ENCODE measurements at places on chromosomes 11 and 22. TPM values are rescaled to one million over a fixed set of nuclear protein-coding genes. Genes with fewer than 3 reads are reported as not detected.
A peak's percentile ranks its signal among the peaks of the same experiment; 100 is the strongest.

NDUFS8 gene
- 157 TPM for total RNA-seq

THRSP gene
- not detected for total RNA-seq

OR51D1 gene
- total RNA-seq: not detected

BEST1 gene
- 0.64 TPM for total RNA-seq

TYMP gene
- 33.0 TPM for total RNA-seq

OR2D2 gene
- total RNA-seq: 0.22 TPM

DRAP1 gene
- total RNA-seq: 47.3 TPM

SNX32 gene
- total RNA-seq: 3.8 TPM

IGSF22 gene
- total RNA-seq: 2.0 TPM

VSIG10L2 gene
- not detected for total RNA-seq

MOGAT2 gene
- total RNA-seq: 169 TPM

EXPH5 gene
- total RNA-seq: 51.8 TPM

NCF4 gene
- 6.3 TPM for total RNA-seq

HOATZ gene
- not detected for total RNA-seq

ABCG4 gene
- total RNA-seq: not detected

DNA sequence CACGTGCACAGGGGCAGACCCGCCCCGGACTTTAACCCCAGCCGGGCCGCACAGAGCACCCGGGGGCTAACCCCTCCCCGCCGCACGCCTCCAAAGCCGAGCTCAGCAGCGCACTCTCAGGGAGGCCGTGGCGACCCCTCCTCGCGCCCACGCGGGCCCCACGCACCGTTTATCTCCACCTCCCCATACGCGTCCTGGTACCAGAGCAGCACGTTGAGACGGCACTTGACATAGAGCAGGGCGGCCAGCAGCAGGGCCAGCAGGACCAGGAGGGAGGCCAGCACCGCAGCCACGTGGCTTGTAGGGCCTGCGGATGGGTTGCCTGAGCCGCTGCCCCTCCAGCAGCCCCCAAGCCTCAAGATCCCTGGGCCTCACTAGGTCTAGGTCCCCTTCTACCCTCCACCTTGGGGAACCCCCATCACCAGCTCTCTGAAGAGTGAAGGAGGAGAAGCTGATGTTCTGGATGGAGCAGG, 7.1 kb downstream of the SIGIRR start:
- DNase-seq: no peak

DNA sequence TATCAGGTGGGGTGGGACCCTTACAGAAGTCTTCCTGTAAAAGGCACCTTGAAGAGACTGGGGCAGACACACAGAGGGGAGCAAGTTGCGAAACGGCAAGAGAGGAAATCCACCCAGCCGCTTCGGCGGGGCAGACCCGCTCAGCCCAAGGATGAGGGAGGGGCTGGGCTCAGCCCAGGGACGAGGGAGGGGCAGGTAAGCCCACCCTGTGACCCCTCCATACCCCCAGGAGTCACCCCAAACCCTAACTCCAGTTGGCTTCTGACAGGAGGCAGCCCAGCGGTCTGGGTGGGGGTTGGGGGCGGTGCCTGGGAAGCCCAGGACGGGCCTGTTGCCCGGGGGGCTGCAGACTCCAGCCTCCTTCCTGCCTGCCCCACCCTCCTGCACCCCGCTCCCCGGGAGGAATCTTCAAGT, 965 bp downstream of the OSBPL5 start:
- DNase-seq: no peak

- DNase-seq: no peak
Measured at GRCh38 chr22:36795633-36796032, 19.7 kb upstream of the IFT27 start.

- no peak for DNase-seq
Measured at GRCh38 chr22:45235101-45235777, 5.5 kb downstream of the KIAA0930 start.

GRCh38 chr11:74937696-74938475, 11.0 kb downstream of the XRRA1 start:
- DNase-seq: no peak

DNA sequence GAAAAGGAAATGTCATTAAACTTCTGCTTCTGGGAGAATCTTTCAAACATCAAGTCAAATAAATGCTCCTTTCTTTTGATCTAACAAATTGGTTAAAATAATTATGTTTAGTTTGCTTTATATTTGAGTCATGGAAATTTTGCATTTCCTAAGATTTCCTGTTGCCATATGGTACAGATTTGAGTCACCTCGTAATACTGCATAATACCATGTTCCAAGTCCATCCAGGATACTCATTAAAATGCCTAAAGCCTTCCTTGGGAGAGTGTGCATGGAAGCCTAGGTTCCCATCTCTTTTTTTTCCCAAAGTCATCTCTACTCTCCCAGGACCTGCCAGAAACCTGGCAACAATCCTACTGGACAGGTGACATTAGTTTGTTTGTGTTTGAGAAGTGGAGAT, 4.2 kb downstream of the OR9I1 start:
- no peak for DNase-seq

DNA sequence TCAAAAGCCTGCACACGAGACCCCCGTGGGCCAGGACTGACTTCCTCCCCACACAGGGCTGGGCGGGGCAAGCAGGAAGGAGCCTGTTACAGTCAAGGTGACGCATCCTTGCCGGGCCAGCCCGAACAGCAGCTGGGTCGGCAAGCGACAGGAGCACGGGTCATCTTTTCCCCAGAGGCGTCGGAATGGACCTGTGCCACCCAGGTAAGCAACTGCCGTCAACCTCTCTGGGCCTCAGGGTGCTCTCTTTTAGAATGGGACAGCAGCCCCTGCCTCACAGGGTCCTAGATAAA, at the start of gene CYTH4:
Gene CYTH4 (plus strand): TSS at position 124 of the 293 bp plus-strand sequence. CDS start 62 bp downstream, at position 186.
- peak; percentile 78 for DNase-seq

GRCh38 chr22:29883775-29884097, 762 bp downstream of the MTMR3 start:
- no peak for DNase-seq

DNA sequence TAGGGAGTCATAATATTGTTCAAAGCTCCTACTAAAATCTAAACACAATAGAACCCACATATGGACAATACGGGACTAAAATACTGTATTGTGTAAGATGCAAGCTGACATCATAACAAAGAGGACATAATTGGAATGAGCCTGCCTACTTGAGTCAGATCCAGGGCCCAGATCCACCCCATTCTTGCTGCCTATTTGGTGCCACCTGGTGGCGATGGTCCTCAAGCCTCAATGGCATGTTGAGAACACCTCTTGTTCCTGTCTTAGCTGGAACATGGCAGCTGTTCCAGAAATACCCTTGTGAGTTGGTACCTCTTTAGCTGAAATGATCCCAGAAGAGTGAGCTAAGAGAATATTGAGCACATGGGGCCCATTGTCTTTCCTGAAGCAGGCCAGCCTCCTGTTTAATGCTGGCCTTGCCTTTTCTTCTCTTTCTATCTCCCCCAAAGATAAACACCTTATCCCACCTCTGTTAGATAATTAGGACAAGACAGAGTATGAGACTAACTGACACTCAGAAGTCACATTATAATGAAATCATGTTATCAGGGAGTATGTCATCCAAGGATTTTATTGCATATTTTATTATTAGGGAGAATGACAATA, 680.9 kb upstream of the ANO5 start:
- peak; percentile 64 for DNase-seq

DNA sequence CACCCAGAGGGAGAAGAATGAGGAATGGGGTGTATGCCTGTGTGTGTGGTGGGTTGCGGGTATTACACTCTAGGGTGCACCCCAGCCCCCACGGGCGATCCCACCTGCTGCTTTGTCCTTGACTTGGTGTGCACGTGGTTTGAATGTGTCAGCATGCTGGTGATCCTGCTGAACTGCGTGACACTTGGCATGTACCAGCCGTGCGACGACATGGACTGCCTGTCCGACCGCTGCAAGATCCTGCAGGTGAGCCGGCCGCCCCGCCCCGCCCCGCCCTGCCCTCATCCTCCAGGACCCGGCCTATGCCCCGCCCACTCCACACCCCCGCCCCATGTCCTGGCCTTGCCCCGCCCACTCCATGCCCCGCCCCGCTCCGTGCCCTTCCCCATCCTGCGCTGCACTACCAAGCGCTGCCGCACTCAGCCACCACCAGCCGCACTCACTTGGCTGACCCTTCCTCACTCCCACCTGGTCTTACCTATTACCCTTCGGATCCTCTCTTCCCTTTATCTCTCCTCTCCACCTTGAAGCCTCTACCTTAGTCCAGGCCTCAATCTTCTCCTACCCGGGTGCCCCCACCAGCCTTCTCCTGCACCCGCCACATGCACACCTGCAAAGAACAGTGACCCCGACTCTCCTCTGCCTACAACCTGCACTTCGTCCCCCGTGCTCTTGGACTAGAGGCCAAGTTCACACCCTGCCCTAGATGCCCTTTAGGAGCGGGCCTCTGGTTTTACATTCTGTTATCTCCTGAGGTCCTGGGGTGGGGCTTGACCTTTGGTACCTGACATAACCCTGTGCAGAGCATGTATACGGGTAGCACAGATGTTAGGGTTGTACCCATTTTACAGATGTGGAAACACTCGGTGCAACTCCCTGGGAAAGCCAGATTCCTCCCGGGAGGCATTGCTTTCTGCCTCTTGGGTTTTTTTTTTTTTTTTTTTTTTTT, 27.7 kb downstream of the CACNA1I start:
- DNase-seq: peak; percentile 85

DNA sequence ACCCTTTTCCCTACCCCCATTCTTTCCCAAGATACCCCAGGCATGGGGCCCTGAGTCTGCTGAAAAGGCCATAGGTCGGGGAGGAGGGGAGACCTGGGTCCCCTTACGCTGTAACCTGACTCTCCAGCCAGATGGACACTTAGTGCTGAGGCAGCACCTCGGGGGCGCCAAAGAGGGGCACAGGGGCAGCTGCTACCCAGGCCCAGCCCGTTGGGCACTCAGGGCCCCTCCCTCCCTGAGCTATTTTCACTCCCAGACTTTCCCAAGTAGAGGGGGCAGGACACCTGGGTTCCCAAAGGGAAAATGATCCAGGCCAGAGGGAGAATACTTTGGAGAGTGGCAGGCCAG, 933 bp downstream of the ACTN3 start:
- DNase-seq: no peak

DNA sequence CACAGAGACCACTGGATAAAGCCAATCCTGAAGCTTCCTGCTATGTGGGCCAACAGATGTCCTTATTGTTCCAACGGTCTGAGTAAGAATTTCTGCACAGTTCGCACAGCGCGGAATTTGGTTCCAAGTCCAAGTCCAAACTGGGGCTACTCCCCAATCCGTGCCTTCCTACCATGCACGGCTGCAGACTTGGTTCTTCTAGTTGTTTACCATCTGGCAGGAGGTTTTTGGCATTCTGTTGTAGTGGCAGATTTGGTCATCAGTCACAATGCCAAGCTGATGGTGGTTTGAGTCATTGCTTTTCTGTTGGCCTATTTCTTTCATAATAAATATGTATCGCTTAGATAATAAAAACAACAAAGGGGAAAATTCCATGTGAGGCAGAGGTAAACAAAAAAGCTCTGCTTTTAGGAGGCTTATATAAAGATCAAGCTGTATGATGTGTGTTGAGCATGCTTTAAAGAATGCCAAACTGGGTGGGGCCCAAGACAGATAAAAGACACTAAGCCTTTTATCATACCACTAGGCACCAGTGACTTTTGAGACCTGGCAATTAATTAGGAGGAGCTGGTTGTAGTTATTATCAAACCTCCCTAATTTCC, 52.5 kb upstream of the SYN3 start:
- no peak for DNase-seq

DNA sequence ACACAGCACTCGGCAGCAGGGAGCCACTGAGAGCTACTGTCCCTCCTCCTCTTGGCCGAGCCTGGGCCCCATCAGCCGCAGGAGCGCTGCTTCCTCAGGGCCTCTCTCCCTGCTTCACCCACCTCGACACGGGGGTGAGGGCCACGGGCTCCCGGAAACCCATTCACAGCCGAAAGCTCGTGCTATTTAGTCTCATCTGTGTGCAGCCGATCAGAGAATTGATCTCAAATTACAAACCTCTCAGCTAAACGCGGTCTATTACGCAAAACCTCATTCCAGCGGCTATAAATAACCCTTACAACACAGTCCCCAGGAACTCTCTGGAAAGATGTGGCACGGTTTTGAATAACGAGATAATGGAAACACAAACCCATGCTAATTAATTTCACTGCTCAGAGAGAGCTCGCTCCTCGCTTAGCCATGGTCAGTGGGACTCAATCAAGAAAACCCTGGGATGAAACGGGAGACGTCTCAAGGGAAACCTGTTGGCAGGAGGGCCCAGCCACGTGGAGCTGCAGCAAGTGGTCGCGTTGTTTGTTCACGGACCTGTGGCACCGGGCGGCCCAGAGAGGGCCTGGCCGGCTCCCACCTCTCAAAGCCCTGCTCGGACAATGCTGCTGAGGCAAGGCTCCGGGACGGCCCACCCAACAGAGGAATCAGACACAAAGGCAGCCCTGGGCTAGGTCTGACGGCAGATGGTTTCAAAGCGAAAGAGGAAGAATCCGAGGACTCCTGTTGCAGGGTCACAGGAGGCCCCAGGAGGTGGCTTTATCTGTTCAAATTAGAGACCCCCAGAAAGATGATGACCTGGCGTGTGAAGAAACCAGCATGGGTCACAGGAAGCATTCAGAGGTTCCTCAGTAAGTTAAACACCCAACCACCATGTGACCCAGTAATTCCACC, 210.5 kb downstream of the CTTN start:
- no peak for DNase-seq

GRCh38 chr22:19069451-19069850, 52.8 kb downstream of the DGCR2 start:
- DNase-seq: no peak

- no peak for DNase-seq
Measured at GRCh38 chr11:134164490-134165370, 59.0 kb downstream of the NCAPD3 start.

DNA sequence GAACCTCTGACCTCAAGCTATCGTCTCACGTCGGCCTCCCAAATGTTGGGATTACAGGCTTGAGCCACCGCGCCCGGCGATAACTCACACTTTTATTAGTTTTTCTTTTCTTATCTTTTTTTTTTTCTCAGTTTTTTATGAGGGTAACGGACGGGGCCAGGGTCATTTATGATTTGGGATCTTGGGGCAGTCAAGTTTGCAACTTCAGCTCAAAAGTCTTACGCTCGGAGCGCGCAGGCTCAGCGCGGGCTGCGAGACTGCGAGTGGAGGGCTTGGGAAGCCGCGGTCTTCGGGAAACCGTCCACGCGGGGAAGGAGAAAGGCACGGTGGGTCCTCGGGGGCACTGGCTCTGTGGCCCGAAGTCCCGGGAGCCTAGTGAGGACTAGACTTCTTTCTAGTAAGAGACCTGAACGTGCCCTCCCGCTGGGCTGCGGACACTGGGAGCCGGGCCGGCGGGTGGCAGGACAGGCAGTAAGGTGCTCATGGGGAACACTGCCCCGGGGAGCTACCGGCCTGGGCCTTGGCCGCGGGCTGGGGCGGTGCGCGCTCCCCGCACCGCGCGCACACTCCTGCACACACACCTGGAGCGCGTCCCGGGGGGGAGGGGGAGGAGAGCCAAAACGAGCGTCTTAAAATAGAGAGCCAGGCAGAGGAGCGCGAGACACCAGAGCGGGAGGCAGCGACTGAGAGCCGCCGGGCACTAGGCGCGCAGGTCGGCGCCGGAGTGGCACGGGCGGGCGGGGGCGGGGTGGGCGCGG, 476 bp upstream of the BARX2 start:
- DNase-seq: peak; percentile 62

GRCh38 chr22:29647954-29648737, 44.7 kb downstream of the NF2 start:
- no peak for DNase-seq

GRCh38 chr11:67384851-67385366, 6.9 kb upstream of the RAD9A start:
- DNase-seq: no peak

- no peak for DNase-seq
Measured at GRCh38 chr11:68935066-68935465, 31.4 kb downstream of the IGHMBP2 start.

- no peak for DNase-seq
Measured at GRCh38 chr11:109036011-109036410, 371.1 kb downstream of the DDX10 start.

- no peak for DNase-seq
Measured at GRCh38 chr11:117551761-117552343, 224.2 kb downstream of the CEP164 start.
